Stimulated activated CD8-positive, alpha-beta memory T cell treated with anti-CD3 and anti-CD28 coated beads, Interleukin-15, amount 100 ng/mL, for 1 hour (primary cell): ENCODE measurements at places on chromosomes 6 and 20.

DNA sequence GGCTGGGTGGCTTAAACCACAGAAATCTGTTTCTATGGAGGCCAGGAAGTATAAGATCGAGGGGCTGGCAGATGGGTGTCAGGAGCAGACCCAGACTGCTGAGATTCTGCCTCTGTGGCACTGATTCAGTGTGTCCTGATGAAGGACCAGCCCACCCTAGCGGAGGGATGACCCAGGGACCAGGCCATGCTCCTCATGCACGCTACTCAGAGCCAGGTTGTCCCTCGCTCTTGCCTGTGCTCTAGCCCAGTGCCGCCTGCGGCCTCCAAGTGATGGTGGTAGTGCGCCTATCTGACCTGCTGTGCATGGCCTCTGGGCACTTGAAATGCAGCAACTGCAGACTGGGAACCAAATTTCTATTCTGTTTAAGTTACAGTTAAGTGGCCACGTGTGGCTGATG, 13.1 kb upstream of the APMAP start:
- DNase-seq = no peak

- no peak for DNase-seq
These were observed 61.6 kb upstream of the DSP start for GRCh38 chr6:7479801-7480266.

- no peak for DNase-seq
These were observed 687.9 kb upstream of the AGPAT4 start for GRCh38 chr6:161961796-161962195.

- DNase-seq = no peak
These were observed 185.9 kb downstream of the UST start for GRCh38 chr6:148932731-148933130.

DNA sequence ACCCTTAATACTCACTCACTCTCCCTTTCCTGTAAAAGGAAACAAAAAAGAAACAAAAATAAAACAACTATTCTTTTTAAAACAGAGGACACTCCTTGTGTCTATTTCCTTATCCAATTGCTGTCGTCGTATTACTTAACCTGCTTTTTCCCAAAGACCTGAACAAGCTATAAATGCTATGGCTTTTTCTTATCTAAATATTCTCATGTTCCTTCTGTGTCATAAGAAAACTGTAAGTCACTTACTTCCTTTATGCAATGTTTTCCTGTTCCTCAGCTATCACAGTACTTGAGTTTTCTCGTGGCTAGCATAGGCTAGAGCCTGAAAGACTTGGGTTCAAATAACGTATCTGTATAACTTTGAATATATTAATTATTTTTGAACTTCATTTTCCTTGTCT, 99.2 kb downstream of the IRAK1BP1 start:
- DNase-seq = no peak

DNA sequence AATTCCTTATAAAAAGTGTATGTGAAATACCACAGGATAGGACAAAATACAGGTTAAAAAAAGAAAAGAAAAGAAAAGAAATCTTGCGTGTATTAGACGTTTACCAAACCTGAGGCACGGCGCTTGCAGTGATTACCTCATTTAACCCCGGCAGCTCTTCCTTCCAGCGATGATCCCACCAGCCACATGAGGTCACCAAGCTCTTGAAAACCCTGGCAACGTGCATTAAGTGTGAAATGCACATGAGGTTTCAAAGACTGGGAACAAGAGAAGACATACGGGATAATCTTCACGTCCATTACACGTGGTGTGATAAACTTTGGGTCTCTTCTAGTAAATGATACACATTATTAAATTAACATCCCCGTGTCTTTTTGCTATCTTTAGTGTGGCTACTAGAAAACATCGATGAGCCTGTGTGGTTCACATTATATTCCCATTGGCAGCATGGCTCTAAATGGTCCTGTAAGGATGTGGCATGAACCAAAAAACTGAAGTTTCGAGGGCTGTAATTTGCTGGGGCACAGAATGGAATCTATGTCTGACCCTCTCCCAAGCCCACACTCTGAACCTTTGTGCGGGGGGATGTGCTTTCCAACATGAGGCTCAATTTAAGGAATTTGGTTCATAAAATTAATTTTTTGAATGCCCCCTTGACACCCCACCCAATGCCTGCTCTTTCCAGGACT, 59.2 kb upstream of the THBS2 start:
- DNase-seq = no peak

DNA sequence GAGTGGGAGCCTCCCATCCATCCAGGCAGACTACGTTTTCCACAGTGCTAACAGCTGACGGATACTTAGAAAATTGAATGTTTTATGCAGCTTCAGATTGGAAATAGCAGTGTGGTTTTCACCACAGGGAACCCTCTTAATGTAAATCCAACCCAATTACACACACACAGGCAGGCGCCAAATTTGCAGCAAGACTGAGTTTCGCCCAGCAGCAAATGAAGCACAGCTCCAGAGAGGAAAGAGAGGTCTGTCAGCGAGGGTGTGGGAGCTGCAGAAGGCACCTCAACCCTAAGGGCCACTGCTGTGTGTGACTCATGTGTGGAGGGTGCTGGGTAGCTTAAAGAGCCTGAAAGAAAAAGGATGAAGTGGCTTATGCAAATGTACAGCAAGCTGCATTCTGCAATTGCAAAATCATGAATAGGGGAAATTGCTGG, 365.7 kb downstream of the MAFB start:
- no peak for DNase-seq

DNA sequence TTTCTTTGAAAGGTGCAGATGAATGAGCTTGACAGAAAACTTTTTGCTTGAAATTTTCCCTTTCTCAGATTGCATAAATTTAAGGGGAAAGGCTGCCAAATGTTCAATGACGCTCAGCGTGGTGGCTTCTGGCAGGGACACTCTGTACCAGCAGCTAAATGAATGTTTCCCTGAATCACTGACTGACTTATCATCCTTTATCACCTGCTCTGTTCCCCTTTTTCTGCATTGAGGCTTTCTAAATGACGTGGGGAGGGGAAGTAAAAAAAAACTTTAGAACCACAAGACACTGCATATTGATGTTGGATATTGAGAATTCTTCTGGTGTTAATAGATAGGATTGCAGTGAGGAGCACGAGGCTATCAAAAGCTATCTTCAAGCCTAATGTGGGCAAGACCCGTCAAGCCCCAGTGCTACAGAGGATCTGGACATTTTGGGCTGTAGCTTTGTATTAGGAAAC, 46.9 kb upstream of the ENPP5 start:
- DNase-seq = no peak

- DNase-seq = no peak
These were observed 3.9 kb upstream of the MRPS10 start for GRCh38 chr6:42221546-42221945.

DNA sequence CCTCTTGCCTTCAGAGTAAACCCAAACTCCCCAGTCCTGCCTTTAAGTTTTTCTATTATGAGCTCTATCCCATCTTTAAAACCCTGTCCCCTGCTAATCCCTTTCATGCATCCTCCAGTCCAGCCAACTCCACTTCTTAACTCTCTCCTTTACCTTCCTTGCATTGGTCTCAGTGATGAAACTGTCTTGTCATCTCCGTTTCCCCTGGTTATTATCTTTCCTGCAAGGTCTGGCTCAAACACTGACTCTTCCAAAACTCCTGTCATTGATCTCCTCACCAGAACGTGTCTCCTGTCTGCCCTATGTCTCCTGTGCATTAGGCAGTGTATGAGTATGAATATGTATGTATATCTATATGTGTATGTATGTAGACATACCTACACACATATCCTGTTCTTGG, 11.8 kb upstream of the FNDC1 start:
- no peak for DNase-seq

- DNase-seq = no peak
These were observed 188.2 kb downstream of the ERMARD start for GRCh38 chr6:169939554-169940164.

GRCh38 chr6:115634131-115634530, 426.6 kb downstream of the FRK start:
- no peak for DNase-seq

DNA sequence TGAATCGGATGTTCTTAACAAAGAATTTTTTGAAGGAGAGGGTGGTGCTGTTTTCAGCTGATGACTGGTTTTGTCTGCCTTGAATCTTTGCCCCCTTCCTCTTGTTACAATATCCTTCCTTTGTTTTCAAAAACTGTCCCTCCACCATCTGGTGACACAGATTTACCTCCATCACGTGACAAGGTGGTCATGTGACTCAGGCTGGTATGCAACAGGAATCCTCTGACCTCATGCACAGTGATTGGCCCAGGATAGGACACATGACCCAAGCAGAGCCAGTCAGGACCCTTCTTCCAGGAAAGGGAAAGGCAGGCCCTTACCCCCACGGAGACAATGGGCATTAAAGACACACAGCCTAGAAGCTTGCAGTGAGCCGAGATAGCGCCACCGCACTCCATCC, 84.7 kb upstream of the MC3R start:
- no peak for DNase-seq

DNA sequence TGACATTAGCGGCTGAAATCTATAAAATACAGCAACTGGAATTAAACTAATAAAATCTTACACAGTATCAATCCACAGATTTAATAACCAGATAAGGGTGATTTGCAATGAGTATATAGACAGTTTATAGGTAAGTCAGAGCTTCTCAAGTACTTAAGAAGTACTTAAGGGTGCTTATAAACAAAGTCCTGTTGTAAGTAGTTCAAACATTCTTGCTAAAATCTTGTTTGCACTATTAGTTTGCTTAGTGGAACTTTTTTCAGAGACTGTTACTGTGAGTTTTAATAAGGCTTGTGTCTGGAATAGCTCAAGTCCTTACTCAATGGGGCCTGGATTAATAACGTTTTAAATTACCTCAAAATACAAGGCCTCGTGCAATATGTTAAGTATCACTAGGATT, 240.5 kb downstream of the GMDS start:
- DNase-seq = no peak

GRCh38 chr6:85436939-85437495, 12.9 kb upstream of the NT5E start:
- no peak for DNase-seq

- DNase-seq = no peak
These were observed 16.2 kb downstream of the FOXA2 start for GRCh38 chr20:22567944-22568871.

DNA sequence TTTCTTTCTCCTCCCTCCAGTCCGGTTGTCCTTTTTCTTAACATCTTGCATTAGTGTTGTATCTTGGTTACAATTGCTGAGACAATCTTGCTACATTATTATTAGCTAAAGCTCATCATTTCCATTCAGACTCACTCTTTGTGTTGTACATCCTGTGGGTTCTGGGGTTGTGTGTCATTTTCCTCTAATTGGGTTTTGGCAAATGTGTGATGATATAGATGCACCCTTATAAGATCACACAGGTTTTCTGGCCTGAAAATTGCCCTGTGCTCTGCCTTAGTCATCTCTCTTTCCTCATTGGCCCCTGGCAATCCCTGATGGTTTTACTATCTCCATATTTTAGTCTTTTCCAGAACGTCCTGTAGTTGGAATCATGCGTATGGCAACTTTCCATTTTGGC, 60.1 kb downstream of the PPP1R14C start:
- DNase-seq = no peak

DNA sequence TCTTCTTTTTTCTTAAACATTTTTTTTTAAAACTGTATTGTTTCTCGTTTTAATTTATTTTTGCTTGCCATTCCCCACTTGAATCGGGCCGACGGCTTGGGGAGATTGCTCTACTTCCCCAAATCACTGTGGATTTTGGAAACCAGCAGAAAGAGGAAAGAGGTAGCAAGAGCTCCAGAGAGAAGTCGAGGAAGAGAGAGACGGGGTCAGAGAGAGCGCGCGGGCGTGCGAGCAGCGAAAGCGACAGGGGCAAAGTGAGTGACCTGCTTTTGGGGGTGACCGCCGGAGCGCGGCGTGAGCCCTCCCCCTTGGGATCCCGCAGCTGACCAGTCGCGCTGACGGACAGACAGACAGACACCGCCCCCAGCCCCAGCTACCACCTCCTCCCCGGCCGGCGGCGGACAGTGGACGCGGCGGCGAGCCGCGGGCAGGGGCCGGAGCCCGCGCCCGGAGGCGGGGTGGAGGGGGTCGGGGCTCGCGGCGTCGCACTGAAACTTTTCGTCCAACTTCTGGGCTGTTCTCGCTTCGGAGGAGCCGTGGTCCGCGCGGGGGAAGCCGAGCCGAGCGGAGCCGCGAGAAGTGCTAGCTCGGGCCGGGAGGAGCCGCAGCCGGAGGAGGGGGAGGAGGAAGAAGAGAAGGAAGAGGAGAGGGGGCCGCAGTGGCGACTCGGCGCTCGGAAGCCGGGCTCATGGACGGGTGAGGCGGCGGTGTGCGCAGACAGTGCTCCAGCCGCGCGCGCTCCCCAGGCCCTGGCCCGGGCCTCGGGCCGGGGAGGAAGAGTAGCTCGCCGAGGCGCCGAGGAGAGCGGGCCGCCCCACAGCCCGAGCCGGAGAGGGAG, 580 bp downstream of the VEGFA start:
- no peak for DNase-seq

DNA sequence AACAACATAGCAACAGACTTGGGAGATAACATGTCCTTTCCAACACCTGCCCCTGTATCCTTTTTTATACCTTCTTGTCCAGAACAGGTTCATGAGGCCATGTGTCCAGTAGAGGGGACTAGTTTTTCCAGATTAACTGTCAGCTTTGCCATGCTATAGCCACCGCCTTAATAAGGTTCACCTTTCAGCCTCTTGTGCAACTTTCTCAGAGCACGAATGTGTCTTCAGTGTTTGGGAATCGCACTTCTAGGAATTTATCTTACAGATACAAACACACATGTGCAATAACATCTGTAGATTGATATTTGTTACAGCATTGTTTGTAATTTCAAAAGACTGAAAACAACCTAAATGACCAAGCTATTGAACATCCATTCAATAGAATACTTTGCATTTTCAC, 21.4 kb downstream of the NCR2 start:
- DNase-seq = no peak

DNA sequence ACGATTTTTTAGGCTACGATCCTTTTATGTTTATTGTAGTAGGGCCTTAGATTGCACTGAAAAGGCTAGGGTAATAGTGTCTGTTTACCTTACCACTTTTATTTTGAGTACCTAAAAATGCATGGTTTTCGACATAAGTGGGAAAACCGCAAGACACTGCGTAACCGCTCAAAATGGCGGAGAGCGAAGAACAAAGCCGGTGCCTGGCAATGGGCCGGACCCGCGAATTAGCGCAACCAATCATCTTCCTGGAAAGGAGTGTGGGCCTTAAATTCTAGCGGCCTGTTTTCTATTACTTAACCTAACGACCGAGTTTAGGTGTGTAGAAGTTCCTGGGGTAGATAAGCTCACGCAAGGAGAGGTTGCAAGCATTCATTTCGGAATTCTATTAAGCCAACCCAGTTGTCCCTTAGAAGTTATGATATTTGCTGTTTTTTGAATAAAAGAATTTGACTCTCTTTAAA, 118.0 kb downstream of the HFE start:
- DNase-seq = no peak

- no peak for DNase-seq
These were observed 90.3 kb downstream of the TCP11 start for GRCh38 chr6:35050757-35051330.

DNA sequence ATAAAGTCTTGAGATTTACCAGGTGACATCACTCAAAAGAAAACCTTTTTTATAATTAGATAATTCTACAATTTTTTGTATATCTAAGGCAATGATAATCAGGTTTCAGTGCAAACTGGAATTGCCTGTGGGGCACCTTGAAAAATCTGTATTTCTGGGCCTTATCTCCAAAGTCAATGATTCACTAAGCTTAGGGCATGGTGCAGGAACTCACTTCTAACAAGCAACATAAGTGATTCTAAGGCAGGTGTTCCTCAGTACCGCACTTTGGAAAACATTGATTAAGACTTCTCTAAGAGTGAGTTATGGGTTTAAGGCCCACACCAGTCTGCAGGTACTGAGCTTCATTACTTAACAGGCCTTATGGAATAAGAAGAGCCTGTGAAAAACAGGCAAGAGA, 115.3 kb downstream of the COL12A1 start:
- DNase-seq = no peak
